ENCODE measurements at places on chromosomes 3 and 15. TPM values are rescaled to one million over a fixed set of nuclear protein-coding genes. Genes with fewer than 3 reads are reported as not detected.

DNA sequence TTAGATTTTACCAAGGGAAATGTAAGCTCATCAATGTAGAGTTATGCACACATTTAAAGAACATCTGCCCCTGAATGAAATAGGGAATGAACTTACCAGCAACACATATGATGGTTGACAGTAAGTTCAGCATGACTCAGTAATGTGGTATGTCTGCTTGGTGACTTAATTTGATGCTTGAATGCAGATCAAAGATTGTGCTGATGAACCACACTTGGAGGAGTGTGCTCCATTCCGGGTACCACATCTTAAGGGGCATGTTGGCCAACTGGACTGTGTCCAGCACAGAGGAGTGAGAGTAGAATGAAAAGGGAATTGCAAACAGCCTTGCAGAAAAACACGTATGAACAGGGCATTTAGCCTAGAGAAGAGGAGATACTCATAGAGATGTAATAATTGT is 171.0 kb upstream of the RARB start:
- DNase-seq = no peak

- DNase-seq = peak; percentile 24
Measured at GRCh38 chr3:85342915-85343314, 384.1 kb downstream of the CADM2 start.

The GOLGA8R gene
- total RNA-seq = 0.80 TPM

DNA sequence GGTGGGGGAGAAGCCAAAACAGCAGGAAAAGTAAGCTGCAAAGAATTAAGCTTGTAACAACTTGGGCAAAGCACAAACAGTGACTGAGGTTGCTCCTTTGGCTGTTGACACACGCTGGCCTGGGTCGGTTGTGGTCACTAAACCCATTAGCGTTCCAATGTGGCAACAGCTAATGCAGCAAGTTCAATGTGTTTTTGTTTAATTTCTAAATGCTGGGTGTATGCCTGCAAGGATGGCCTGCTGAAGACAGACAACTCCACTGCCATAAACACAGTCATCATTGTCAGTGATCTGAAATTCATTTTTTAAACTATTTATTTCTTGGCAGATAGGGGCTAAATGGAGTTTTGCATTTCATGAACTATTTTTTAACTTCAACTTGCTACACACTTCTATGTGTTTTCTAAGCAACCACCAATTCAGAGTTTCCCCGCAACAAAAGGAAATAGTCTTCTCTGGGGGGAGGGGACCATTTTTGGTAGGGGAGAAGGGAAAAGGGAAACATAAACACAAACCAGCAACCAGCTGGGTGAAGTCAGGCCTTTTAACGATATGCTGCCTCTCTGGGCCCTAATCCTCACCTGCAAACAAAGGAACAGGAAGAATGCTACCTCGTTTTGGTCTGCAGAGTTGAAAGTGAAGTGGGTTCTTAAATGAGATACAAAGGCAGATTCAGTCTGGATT is 34.8 kb upstream of the WNT5A start:
- no peak for DNase-seq

DNA sequence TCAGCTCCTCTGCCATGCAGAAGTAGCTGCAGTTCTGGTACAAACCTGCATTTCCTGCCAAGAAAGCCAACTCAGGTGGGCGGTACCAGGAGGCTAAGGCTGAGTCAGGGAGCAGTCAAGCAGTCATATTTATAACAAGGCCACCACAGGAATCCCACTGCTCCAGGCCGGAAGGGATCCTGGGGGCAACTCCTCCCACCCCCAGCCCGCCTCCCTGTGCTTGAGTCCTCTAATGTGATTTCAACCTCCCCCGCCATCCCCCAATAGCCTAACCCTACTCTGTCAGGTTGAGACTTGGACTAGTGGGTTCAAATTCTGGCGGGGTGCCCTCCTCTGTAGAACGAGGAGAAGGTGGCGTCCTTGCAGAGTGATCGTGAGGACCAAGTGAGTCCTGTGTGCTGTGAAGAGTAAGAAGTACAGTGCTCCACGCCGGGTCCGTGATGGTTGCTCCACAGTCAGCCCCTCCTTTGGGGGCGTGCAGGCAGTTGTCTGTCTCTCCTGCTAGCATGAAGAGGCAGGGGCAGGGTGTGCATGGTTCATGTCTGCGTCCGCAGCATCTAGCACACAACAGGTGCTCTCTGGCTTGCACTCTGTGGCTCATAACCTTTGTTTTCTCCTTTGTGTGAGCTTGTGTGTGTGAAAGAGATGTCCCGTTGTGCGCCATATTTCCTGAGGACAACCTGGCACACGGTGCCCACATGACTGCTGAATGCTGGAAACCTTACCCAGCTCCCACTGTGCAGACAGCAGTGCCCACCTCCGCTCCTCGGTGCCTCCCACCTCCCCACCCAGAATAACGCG is 78.3 kb downstream of the SMAD6 start:
- DNase-seq = no peak

DNA sequence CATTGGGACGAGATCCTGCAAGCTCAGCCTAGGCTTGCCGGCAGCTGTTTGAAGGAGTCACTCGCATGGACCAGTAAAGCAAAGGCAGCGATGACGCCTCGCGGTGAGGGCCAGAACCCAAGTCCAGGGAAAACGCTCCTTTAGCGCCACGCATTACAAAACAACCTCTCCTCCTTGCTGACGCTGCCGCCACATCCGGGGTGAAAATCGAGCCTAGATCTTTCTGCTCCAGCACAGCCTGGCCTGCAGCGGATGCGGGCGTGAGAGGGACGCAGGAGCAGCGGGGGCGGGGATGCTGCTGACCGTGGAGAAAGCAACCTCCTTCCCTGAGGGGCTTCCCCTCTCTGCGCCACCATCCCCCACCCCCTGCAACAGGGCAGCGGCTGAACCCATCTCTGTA is 46.7 kb downstream of the CASR start:
- no peak for DNase-seq

DNA sequence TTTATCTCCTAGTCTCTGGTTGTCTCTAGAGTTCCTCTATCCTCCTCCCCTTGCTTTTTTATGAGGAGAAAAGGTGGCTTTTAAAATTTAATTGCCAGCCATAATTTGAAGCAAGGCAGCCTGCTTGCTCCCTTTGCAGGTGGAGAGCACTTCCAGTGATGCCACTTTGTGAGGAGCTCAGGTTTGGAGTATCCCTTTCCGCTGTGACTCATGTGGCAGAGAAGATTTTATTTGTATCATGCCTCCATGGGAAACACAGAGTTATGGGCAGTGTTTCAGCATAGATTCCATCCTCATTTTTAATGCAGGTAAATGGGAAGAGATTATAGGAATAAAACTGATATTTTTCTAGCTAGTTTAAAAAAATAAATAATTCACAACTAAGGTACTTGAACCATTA is 7.0 kb downstream of the PPM1L start:
- DNase-seq = no peak

The GLCE gene
- 22.8 TPM for total RNA-seq

The GPR176 gene
- total RNA-seq = 12.7 TPM

The TIGIT gene
- not detected for total RNA-seq

GRCh38 chr3:51945926-51946705 is 4.0 kb downstream of the PARP3 start:
- DNase-seq = no peak

GRCh38 chr3:128341659-128342395 is 124.9 kb downstream of the DNAJB8 start:
- no peak for DNase-seq

DNA sequence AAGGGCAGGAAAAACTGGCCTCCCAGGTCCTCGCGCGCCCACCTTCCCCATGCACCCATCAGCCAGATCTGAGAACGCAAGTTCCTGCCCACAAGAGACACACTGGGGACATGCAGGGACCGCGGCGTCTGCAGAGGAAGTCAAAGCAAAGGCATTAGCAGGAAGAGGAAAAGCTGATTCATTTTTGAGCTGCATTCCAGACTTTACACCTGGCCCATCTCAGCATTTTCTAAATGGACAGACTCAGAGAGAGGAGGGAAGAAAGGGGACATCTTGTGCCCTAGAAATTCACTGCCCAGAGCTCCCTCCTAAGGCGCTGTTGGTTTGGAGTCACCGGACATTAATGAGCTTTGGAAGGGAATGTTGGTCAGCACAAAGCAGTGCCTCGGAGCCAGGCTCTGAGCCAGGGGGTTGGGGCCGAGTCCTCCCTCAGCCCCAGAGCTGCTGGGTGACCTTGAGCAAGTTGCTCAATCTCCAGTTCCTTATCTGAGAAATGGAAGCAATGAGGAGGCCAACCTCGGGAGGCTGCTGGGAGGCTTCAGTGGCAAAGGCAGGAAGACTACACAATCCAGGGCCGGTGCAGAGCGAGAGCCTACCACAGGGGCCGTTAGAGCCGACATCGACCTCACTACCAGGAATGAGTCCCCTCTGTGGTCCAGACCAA is 150.5 kb upstream of the IQSEC1 start:
- no peak for DNase-seq

- DNase-seq = no peak
Measured at GRCh38 chr15:58171476-58172061, 33.4 kb downstream of the AQP9 start.

- no peak for DNase-seq
Measured at GRCh38 chr3:187828579-187829452, 83.5 kb upstream of the BCL6 start.

The RAB6B gene
- 49.2 TPM for total RNA-seq

The SERPINI2 gene
- not detected for total RNA-seq

DNA sequence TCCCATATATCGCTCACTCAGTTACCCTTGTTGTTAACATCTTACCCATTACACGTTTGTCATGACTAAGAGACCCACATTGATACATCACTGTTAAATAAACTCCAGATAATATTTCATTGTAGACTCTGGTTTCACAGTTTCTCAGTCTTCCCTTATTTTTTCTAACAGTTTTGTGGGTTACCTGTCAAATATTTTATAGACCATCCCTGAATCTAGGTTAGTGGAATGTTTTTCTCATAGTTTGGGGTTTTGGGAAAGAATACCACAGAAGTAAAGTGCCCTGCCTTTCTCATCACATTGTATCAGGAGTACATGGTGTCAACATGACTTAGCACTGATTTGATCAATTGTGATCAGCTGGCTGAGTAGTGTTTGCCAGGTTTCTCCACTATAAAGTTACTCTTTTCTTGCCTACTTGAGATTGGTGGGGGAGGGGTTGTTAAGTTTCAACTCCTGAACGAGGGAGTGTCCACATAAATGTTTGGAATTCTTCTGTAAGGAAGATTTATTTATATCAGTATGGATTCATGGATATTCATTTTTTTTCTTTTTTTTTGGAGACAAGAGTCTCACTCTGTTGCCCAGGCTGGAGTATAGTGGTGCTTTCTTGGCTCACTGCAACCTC is 25.9 kb downstream of the RNF111 start:
- no peak for DNase-seq

GRCh38 chr3:48747706-48748105 is 30.7 kb upstream of the IP6K2 start:
- DNase-seq = no peak

DNA sequence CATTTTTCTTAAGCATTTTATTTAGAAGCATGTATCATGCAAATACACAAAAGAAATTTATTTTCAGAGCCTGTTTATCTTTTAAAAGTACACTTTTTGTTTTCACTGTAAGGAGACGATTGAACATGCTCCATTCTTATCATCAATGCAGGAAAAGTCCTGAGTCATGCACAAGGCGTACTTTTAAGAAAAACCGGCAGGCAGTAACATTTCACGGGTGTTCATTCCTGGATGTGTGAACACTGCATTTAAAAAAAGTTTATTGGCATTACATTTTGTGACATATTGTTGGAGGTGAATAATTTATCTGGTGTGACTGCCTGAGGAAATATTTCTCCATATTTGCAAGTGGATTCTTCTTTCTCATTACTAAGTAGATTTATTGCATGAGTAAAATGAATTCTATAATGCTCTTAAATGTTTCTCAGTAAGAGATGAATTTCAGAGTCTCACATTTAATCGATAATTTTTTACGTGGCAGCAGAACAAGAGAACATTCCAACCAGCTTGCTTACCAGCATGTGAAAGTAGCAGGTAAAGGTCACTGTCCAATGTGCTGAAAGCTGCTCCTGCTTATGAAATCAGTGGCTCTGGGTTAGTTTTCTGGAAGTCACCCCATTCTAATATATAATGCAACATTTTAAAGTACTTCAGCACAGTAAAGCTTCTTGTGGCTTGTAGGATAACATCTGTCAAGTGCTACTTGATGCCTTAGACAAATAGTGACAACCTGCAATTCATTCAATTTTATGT is 87.0 kb downstream of the SV2B start:
- no peak for DNase-seq

The LINGO1 gene
- total RNA-seq = 18.2 TPM

- no peak for DNase-seq
Measured at GRCh38 chr3:181711325-181712135, at the start of gene SOX2. Gene SOX2, plus strand, starts transcription at chr3:181711925. Its CDS starts 436 bp downstream, at chr3:181712361.

The BCHE gene
- 1.5 TPM for total RNA-seq

DNA sequence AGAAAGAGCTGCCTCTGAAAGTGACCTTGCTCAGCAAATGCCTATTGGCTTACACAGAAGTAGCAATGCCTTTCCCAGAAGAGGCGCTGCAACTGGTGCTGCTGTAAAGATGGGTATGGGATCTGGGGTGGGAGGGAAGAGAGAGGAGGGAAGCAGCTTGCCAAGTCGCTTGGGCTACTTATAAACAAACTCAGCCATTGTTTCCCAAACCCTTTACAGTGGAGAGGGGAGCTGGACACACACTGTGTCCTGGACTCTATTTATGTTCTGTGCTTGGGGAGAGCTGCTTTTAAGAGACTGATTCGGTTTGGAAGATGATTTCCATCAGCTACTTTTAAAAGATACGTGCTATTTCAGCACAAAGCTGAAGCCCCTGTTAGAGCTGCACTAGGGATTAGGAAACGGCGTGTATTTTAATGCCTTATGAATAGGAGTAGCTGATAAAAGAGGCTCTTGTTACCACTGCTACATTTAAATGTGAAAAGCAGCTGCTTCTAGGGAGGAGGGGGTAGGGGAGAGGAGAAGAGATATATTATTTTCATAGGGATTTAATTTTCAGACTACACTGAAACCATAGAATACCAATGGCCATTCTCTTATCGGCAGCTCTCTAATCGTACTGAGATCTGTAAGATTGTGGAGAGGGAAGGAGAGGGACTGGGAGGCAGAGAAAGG is 440.6 kb downstream of the MCTP2 start:
- no peak for DNase-seq

DNA sequence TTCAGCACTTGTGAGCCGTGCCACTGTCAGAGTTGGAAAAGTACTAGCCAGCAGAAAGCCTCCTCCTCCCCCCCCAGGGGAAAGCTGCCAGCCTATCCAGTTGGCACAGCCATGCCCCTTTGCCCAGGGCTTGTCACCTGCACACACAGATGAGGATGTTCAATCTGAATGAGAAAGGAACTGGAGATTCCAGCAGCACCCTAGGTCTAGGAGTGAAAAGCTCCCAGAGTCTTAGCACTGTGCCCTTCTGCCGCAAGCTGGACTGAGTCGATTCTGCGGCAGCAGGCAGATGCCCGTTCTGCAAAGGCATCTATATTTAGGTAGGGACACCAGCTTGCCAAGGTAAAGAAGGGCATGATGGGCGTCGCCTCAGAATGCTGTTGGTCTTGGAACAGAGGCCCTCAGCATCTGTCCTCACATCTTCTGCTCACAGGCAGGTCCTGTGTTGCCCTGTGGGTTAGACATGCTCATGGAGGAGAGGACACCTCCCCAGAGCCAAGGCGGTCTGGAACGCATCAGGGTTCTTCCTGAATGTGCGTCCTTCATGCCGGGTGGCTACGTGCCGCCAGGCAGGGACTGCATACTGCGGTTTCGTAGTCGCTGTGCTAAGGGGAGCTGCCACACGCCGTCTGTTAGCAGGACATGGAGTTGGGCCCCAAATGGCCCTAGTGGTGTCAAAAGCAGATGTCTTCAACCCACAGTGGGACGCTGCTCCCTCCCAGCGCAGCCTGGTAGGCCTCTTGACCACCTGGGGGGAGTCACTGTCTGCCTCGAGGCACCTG is 109.5 kb downstream of the VGLL4 start:
- no peak for DNase-seq
